Mucosa of descending colon (tissue), 3 donors: ENCODE measurements at places on chromosomes 5 and 9. TPM values are rescaled to one million over a fixed set of nuclear protein-coding genes. Genes with fewer than 3 reads are reported as not detected.
A peak's percentile ranks its signal among the peaks of the same experiment; 100 is the strongest.

ARHGEF39 gene
- 10.3 TPM for total RNA-seq

GRCh38 chr9:504921-505740 is 290.5 kb downstream of the DOCK8 start:
- DNase-seq = peak; percentile 46

GRCh38 chr9:121816845-121817450 is 165.5 kb downstream of the DAB2IP start:
- no peak for DNase-seq

GRCh38 chr5:51988634-51989033 is 605.4 kb downstream of the ISL1 start:
- no peak for DNase-seq

DNA sequence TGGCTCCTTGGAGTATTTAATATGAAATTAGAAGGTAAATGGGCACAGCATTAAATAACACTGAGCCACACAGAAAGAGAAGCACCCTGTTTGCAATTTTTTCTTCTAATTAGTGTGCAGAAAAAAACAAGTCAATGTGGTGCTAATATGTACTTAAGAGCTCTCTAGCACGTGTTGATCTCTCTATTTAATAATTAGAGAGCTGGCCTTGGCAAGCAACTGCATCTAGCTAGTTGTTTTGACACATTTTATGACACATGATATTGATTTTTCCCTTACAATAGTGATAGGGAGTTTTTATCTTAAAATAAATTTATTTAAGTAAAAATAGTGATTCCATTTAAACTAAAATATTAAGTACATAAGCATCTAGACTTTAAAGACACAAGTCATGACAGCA is 54.5 kb upstream of the NUDT12 start:
- DNase-seq = no peak

DNA sequence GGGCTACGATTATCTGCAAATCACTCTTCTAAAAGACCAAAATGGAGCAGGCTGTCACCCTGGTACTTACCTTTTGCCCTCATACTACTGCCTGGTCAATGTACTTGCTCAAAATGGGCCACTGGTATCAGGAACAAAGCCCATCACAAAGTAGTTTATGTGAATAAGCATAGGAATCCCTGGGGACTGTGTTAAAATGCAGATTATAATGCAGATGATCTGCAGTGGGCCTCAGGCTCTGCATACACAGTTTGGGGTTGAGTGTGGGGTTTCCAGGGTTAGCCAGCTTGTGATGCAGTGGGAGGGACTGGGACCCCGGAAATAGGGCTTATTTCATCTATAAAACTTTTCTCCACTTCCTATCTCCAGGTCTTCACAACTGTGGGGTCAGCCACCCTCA is 173.1 kb downstream of the HSD17B3 start:
- DNase-seq = no peak

GRCh38 chr9:86778761-86779160 is 168.5 kb downstream of the GAS1 start:
- DNase-seq = no peak
